ENCODE measurements at places on chromosomes 5 and 9.

GRCh38 chr5:98637557-98637956 is 135.9 kb upstream of the RGMB start:
- DNase-seq = no peak

GRCh38 chr5:73962801-73963425 is 336.9 kb downstream of the ARHGEF28 start:
- DNase-seq = no peak

DNA sequence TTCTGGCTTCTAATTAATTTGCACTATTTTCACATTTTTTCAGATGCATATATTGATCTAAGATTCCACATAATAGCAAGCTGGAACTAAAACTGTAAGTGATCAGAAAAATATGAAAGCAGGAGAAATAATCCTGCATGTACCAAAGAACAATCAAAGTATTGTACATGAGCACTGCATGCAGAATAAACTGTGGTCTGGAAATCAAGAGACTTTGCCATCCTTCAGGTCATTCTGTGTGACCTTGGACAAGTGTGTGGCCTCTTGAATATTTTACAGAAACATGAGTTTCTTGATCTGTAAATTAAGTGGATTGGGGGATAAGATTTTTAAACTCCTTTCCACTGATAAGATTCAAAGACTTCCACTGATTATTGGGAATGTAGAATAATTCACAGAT is 99.2 kb upstream of the GNAQ start:
- no peak for DNase-seq

DNA sequence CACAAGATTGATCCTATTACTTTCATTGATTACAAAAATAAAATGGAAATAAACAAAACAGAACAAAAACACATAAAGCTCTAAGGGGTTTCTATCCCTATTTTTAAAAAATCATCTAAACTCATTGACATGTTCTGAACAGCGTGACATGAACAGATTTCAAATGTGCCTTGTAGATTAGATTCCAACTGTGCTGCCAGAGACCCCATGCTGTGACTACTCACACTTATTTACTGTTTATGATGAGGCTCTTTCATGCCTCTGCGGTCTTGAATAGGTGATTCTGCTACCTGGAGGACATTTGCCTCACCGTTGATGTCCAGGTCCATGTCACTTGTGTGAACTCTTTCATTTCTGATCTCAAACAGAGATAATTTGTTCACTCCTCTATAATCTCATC is 990.2 kb downstream of the CDH12 start:
- no peak for DNase-seq

DNA sequence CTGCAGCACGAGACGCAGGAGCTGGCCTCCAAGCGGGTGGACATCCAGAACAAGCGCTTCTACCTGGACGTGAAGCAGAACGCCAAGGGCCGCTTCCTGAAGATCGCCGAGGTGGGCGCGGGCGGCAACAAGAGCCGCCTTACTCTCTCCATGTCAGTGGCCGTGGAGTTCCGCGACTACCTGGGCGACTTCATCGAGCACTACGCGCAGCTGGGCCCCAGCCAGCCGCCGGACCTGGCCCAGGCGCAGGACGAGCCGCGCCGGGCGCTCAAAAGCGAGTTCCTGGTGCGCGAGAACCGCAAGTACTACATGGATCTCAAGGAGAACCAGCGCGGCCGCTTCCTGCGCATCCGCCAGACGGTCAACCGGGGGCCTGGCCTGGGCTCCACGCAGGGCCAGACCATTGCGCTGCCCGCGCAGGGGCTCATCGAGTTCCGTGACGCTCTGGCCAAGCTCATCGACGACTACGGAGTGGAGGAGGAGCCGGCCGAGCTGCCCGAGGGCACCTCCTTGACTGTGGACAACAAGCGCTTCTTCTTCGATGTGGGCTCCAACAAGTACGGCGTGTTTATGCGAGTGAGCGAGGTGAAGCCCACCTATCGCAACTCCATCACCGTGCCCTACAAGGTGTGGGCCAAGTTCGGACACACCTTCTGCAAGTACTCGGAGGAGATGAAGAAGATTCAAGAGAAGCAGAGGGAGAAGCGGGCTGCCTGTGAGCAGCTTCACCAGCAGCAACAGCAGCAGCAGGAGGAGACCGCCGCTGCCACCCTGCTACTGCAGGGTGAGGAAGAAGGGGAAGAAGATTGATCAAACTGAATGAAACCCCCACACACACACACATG is 654 bp downstream of the PURA start:
- no peak for DNase-seq

DNA sequence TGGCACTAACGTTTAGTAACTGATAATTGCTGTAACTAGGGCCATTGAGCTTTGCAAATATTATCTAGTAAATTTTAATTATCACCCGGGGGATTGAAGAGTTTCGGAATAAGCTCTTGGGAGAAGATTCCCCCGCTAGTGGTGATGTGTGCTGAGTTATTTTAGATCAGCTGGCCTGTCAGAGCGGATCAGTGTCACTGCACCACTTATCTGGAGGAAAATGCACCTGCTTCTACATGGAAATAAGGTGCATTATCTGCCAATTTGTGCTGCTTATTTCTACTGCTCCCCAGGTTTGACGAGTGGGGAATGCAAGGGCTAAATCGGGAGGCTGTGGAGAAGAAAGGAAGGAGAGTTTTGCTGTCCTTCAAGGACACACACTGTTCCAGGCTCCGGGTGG is 518.6 kb downstream of the TLE4 start:
- no peak for DNase-seq

Data from Panc1 (cell line).